Activated T-cell treated with anti-CD3 and anti-CD28 coated beads, Interleukin-2, amount 50 U/mL, for 4 hours (primary cell): ENCODE measurements at places on chromosomes 3 and 15. TPM values are rescaled to one million over a fixed set of nuclear protein-coding genes. Genes with fewer than 3 reads are reported as not detected.
A peak's percentile ranks its signal among the peaks of the same experiment; 100 is the strongest.

The IP6K2 gene
- total RNA-seq: 45.8 TPM

The ITGA11 gene
- total RNA-seq: not detected

The MYRIP gene
- not detected for total RNA-seq

The C3orf52 gene
- 2.2 TPM for total RNA-seq

The MORC1 gene
- not detected for total RNA-seq

The MINAR1 gene
- 0.43 TPM for total RNA-seq

The LXN gene
- 2.3 TPM for total RNA-seq

The LMCD1 gene
- total RNA-seq: 1.8 TPM

The LDHAL6B gene
- not detected for total RNA-seq

The SLC9C1 gene
- total RNA-seq: not detected

The IMPDH2 gene
- total RNA-seq: 721 TPM

The ANKRD63 gene
- total RNA-seq: not detected

The ZSCAN29 gene
- total RNA-seq: 28.5 TPM

The ESYT3 gene
- total RNA-seq: 0.19 TPM

- no peak for DNase-seq
Measured at GRCh38 chr3:136858381-136858780, 3.6 kb upstream of the NCK1 start.

DNA sequence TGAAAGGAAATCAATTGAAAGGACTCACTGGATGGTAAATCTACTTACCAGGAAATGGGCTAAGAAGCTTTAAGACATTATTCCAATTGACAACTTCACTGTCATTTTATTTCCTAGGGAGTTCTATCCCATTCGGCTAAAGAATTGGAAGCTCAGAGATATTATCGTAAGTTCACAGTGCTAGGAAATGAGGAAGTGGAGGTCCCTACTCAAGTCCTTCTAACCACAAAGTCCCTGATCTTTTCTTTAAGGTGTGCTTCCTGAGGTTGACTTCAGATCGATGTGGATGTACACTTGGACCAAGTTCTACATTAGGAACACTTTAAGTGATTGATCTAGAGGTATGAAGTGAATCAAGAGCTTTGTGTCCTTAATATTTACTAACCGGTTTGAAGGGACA, 63.6 kb downstream of the MDFIC2 start:
- no peak for DNase-seq

DNA sequence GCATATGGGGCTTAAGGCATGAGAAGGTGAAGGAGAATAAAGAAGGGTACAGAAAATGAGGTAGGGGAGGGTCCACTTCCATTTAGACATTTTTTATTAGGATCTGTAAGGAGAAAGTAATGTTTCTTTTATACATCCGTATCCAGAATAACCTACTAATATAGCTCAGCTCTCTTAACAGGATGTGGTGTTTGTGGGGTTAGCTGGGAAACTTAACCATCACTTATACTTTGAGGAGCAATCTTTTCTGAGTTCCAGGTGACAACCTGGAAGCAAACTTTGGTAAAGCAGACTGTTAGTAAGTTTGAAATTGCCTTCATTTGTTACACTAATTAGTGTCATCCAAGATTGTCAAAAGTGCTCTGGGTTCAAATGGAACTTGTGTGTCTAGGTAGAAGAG, 36.6 kb downstream of the BUB1B start:
- DNase-seq: no peak

- DNase-seq: no peak
Measured at GRCh38 chr15:42808913-42809312, 72.0 kb upstream of the CDAN1 start.

- DNase-seq: no peak
Measured at GRCh38 chr3:89560568-89560967, 453.1 kb downstream of the EPHA3 start.

DNA sequence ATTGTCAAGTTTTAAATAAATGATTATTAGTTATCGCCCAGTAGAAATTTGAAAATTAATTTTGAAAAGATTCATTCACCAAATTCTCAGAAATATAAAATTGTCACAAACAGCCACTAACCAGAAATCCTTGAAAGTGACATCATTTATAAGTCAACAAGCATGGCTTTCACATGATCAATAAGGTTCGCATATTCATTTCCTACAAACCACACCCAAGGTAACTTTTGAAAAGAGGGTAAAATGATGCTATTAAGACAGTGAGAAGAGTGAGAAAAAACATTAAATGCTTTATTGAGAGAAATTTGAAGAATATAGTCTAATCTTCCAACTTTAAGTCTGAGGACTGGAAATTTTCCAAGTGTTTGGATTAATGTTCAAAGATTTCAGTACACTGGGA, 263.6 kb upstream of the ALCAM start:
- DNase-seq: no peak

GRCh38 chr3:72288955-72289691, 504.2 kb upstream of the PROK2 start:
- no peak for DNase-seq

- no peak for DNase-seq
Measured at GRCh38 chr3:139561959-139562676, 22.6 kb upstream of the RBP1 start.

GRCh38 chr15:72965671-72966070, 86.6 kb upstream of the NEO1 start:
- DNase-seq: no peak

GRCh38 chr3:134258761-134259347, 8.2 kb upstream of the RYK start:
- DNase-seq: no peak

DNA sequence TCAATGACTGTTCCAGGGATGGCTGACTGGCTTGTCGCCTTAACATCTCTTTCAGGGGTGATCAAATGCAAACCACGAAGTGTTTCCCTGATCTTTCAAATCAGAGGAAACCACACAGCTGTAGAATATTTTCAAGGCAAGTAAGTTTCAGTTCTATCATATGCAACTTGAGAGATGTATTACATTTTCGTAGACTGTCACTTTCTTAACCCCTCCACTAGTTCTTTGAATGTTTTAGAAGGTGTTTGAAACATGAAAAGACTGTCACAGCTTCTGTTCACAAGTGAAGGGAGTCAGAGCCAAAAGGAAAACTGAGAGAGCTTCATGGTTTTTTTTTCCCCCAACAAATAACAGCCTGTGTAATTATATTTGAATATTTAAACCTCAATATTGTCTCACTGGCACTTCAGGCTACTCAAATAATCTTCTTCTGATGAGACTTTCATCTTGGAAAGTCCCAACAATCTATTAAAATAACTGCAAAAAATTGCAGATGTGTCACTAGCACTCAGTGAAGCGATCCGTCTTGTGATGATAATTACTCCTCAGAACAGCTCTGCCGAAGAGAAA, 25.9 kb upstream of the CAPN7 start:
- no peak for DNase-seq

DNA sequence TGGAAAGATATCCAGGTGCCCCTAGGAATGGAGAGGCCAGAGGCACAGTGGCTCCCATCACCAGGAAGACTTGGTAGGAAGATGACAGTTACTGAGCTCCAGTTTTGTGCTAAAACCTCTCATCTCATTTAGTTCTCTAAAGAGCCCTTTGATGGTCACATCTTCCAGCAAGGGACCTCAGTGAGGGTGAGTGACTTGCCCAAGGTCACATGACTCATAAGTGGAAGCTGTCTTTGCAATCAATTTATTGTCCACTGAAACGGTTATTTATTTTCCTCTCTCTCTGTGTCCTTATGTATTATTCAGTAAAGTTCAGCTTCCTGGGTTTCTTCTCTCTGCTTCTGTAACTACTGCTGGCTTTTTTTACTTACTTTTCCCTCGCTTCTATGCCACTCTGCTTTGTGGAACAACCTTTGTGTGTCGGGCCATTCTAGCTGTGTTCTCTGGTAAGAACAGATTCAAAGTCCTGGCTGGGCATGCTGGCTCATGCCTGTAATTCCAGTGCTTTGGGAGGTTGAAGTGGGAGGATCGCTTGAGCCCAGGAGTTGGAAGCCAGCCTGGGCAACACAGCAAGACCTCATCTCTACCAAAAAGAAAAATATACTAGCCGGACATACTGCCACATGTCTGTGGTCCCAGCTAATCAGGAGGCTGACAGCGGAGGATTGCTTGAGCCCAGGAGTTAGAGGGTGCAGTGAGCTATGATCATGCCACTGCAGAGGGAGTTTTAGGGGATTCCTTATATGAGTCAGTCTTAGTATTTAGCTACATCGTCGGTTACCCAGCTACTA, 55.9 kb downstream of the PDIA5 start:
- no peak for DNase-seq

DNA sequence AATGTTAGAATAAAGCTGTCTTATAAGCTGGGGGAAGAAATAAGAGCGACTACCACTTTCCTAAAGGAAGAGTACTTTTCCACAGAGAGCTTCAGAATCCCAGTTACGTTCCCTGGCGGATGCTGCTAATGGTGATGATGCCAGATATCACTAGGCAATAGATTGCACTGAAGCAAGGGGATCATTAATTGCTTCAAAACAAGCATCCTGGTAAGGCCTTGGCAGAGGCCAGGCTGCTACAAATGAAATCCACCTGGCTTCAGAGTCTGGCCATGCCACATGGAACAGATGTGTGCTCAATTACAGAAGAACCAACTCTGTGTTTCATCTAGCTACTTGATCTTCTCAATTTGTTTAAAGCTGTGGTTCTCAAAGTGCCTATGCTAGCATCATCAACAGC, 129.2 kb upstream of the IL12A start:
- no peak for DNase-seq

DNA sequence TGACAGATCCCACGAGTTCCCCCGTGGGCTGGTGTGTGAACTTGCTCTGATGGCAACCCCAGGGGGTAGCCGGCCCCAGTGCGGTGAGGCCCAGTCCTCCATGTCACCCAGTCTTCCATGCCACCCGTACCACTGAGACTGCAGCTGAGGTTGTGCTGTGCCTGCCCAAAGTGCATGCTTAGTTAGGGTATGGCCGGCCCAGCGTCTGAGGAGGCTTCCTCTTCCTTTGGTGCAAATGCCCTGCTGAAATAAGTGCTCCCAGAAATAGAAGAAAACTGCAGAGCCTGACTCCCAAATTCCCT, 31.5 kb downstream of the MGLL start:
- no peak for DNase-seq

DNA sequence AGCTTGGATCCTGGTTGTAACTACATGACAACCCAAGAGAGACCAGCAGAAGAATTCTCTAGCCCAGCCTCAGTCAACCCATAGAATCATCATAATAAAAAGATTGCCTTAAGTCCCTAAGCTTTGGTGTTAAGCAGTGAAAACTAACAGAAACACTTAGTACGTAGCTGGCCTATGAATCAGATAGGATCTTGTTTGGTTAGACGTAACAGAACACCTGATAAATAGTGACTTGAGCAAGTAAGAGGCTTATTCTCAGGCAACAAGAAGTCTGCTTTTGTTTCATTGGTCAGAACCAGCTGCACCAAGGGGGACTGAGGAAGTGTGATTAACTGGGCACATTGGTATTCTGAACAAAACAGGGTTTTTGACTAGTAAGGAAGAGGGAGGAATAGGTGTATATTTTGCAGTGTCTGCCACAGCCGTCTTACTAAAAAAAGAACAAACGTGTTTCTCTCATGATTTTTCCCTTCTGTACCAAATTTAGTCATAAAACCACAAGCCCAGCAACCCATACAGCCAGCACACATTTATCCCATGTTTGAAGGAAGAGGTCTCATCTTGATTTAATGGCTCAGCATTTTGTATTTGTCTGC, 53.3 kb upstream of the GLCE start:
- DNase-seq: no peak

DNA sequence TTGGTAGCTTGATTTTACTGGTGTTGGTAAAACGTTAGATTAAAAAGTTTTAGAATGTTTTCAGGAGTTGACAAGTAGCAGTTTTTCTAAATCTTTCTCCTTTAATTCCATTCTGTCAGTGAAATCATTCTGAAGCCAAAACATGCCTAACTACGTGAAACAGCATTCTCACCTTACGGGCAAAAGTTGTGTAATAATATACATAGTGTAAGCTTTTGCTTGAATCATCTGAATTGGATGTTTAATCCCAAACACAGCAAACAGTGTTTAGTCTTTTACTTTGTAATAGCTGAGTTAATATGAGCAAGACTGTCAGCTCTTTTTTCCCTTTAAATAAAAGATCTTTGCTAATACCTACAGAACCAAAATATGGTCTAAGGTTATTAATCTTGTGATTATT, 100.6 kb downstream of the CYP19A1 start:
- DNase-seq: no peak

DNA sequence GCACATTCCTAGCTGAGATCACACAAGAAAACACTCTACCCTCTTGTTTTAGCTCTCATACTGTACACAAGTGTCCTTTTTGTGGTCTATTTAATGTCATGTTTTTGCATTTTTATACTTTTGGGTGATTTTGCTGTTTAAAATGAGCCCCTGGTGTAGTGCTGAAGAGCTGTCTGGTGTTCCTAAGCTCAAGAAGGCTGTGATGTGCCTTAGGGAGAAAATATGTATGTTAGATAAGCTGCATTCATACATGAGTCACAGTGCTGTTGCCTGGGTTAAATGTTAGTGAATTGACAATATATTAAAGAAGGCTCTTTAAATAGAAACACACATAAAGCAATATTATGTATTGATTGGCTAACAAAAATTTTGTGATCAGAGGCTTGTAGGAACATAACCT, 387.4 kb upstream of the C2CD4B start:
- no peak for DNase-seq

GRCh38 chr15:43489191-43489590, 3.8 kb downstream of the TP53BP1 start:
- no peak for DNase-seq

GRCh38 chr3:109336291-109336861, 970 bp downstream of the DPPA4 start:
- DNase-seq: peak; percentile 6

GRCh38 chr3:24388611-24389010, 106.0 kb downstream of the THRB start:
- DNase-seq: no peak
